Activated CD8-positive, alpha-beta memory T cell treated with anti-CD3 and anti-CD28 coated beads, Interleukin-2, amount 10 ng/mL, durations not matched to agents 7 days and 5 days (primary cell): ENCODE measurements at places on chromosomes 12 and 14. TPM values are rescaled to one million over a fixed set of nuclear protein-coding genes. Genes with fewer than 3 reads are reported as not detected.

GRCh38 chr14:35814371-35815005 is 5.4 kb upstream of the RALGAPA1 start:
- H3K4me1 ChIP-seq, result no peaks in the 10 kb centered on the region
- DNase-seq, result peak; percentile 85
- no peak overlapping the region for H3K27ac ChIP-seq
- H3K27me3 ChIP-seq, result peaks cover 3% of the 10 kb centered on the region
- H3K36me3 ChIP-seq, result no peaks in the 10 kb centered on the region

GRCh38 chr12:524167-524951 is 64.6 kb downstream of the B4GALNT3 start:
- no peaks in the 10 kb centered on the region for H3K4me1 ChIP-seq
- H3K27ac ChIP-seq, result no peak overlapping the region
- peaks cover 9% of the 10 kb centered on the region for H3K27me3 ChIP-seq
- H3K36me3 ChIP-seq, result no peaks in the 10 kb centered on the region
- DNase-seq, result no peak
- no peak overlapping the region for H3K4me3 ChIP-seq

ART4 gene
- total RNA-seq, result not detected

FERMT2 gene
- total RNA-seq, result 1.9 TPM
